Activated CD8-positive, alpha-beta memory T cell treated with anti-CD3 and anti-CD28 coated beads for 1 hour (primary cell): ENCODE measurements at places on chromosomes 1 and 21.

GRCh38 chr1:17075470-17076255 is 21.8 kb upstream of the SDHB start:
- no peak for DNase-seq

DNA sequence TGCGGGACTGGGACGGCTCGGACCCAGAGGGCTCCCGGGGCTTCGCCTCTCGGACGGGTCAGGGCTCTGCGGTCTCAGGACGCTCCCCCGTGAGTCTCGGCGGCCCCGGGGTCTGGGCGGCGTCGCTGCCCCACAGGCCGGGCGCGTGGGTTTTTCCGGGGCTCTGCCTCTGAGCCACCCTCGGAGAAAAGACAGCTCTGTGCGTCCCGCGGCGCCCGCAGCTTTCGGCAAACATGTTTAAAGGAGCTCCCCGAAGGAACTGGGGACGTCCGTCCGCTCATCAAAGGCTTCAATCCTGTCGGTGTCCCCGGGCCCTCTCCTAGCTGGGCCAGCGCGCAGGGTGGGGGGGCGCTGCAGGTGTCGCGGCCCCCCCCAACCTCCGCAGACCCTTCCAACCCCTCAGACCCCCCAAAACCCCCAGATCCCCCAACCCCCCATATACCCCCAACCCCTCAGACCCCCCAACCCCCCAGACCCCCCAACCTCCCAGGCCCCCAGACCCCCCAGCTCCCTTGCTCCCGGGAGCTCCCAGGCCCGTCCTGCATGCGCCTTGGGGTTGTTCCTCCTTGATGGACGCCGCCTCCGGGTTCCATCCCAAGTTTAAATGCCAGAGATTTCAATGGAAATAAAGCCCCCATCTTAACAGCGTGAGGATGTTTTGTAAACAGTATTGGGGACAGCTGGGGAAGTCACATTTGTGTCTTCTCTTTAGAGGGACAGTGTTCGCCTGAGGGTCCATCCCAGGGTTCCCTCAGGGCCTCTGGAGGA is 996 bp upstream of the C1orf159 start:
- DNase-seq: no peak

DNA sequence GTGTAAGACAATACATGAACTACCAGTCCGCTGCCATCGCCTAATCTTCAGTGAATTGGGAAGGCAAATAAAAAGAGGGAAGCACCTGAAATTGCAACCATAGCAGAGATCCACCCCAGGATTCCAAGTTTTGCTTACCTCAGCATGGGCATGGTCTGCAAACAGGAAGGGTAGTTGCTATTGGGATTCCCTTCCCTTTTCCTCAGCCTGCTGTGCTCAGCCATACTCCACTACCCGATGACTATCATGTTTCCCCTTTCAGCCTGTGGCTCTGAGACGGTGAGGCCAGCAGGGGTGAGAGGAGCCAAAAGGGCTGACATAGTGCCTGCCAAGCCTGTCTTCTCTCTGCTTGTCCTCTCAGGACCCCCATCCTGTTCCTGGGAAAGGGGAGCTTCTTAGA is 64.2 kb downstream of the GPR137B start:
- no peak for DNase-seq

DNA sequence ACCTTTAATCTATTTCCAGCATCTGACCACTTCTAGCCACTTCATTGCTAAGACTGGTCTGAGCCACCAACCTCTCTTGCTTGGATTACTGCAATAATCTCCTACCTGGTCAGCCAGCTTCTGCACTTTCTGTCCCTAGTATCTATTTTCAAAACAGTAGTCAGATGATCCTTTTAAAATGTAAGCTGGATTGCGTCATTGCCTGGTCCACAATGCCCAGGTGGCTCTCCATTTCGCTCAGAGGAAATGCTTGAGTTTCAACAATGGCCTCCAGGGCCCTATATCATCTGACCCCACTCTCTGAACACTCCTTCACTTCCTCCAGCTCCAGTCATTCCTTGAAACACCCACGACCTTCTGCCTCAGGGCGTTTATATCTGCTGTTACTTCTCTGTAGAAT is 2.3 kb downstream of the FYB2 start:
- no peak for DNase-seq

GRCh38 chr1:216914974-216915373 is 191.7 kb upstream of the ESRRG start:
- no peak for DNase-seq

- no peak for DNase-seq
Observed at GRCh38 chr1:47181095-47181954, 8.5 kb downstream of the PDZK1IP1 start.

DNA sequence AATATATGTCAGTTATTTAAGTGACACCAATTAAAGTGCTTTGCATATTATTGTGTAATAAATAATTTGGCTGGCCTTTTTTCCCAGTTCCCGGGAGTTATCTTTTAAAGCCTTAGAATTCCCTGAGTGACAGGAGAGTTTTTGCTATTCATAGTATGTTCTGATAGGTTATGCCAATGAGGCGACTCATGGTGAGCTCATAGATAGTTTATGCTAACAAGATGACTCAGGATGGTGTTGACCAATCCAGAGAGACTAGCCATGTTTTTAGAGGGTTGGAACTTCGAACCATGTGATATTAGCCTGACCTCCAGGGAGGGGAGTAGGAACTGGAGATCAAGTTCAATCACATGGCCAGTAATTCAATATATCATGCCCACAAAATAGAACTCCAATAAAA is 310.8 kb downstream of the USP25 start:
- no peak for DNase-seq

DNA sequence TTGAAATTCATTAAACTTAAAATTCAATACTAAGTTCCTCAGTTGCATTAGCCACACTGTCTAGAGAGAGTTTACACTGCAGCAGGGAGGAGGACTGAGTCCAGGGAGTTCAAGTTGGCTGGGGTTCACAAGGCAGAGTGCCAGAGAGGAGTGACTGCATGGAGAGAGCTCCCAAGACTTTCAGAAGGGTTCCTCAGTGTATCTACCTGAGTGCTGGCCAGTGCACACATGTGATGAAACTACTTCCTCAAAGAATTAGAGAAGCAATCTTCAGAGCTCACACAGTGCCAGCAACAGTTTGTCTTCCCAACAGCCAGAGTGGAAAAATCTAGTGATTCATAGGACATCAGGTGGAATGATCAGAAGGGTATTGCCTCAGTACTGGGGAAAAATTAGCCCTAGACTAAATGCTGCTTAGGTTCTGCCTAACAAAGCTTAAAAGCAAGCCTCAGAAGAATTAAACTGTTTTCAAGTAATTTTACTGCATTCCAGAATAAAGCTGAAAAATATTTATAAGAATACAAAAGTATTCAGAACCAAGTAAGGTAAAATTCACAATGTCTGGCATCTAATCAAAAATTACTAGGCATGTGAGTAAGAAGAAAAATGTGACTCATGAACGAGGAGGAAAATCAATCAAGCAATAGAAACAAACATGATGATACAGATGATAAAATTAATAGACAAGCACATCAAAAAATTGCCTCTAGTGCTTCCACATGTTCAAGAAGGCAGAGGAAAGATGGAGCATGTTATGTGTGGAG is 10.4 kb upstream of the WNT3A start:
- DNase-seq: no peak

- no peak for DNase-seq
Observed at GRCh38 chr1:28031173-28031572, 57.2 kb downstream of the EYA3 start.

GRCh38 chr1:170789063-170789462 is 125.1 kb downstream of the PRRX1 start:
- DNase-seq: no peak

GRCh38 chr1:180644526-180645192 is 12.8 kb downstream of the XPR1 start:
- DNase-seq: no peak

DNA sequence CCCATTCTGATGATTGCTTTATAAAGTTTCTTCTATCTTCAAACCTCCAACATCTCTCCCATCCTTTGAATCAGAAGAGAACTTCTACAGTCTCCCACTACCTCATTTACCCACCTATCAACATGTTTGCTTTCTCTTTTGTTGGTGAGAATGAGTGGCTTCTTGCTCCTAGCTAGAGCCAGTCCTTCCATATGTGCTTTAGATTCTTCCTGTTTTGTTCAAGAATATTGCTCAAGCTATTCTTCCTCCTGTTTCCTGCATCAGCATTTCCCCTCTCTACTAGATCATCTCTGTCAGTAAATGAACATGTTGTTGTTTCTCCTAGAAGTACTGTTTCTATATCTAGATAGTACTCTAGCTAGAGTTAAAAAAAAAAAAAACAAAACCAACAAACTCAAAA is 6.3 kb downstream of the ATF6 start:
- DNase-seq: no peak

DNA sequence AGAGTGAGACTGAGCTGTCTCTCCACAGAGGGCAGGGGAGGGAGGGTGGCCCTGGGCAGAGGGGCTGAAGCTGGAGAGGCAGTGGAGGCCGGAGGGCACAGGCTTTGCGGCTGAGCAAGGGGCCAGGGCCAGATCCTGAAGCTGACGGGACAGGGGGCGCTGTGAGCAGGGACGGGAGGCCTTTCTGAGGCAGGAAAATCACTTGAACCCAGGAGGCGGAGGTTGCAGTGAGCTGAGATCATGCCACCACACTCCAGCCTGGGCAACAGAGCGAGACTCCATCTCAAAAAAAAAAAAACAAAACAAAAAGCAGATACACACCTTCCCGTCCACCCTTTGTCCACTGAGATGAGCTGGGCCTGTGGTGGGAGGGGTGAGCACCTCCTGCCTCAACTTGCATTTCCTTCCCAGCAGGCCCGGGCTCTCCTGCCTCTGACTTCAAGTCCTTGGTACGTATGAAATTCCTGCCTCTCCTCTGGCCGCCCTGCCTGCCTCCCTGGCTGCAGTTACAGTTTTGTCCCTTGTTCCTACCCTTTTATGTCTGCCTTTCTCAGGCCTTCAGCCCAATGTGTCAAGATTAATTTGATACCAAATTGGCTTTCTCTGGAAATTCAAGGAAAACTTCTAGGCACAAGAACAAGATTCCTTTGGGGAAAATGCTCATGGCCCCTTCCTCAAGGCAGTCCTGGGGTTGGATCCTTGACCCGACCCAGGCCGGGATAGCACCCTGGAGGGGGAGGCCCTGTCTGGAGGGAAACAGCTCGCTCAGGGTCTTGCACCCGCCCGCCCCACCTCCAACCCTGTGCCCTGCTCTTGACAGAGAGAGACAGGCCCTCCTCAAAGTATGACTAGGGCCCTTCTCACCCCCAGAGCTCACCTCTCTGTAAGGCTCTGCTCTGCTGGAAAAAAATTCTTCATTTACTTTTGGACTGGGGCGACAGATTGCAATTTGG is 11.2 kb upstream of the ADAMTSL4 start:
- DNase-seq: no peak

GRCh38 chr1:75841421-75841820 is 44.7 kb downstream of the MSH4 start:
- no peak for DNase-seq

- no peak for DNase-seq
Observed at GRCh38 chr1:197918807-197919345, 1.7 kb downstream of the LHX9 start.

DNA sequence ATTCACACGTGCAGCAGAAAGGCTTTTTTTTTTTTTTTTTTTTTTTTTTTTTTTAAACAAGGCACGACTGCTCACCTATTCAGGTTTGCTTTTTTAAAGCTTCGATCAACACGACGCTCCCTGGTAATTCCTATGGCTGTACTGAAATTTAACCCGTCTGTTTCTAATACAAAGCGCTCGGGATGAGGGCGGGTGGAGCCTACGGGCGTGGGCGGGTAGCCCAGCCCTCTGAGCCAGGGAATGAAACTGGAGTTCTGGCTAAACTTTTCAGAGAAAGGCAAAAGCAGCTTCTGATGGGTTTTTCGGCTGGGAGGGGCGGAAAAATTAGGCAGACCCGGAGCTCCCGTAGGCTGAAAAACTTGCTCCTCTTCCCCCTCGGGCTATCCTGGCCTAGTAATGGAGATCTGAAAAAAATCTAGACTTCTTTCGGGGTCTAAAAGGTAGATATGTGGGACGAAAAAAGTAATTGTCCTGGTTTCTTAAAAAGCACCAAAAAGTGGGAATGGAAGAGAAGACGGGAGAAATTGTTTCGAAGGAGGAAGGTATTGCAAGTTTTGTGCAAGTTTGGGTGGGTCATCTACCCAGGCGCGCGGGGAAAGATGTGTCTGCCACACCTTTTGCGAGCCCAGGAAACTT is 7.4 kb downstream of the NR5A2 start:
- no peak for DNase-seq

- no peak for DNase-seq
Observed at GRCh38 chr21:36560933-36561575, 81.1 kb upstream of the CLDN14 start.

DNA sequence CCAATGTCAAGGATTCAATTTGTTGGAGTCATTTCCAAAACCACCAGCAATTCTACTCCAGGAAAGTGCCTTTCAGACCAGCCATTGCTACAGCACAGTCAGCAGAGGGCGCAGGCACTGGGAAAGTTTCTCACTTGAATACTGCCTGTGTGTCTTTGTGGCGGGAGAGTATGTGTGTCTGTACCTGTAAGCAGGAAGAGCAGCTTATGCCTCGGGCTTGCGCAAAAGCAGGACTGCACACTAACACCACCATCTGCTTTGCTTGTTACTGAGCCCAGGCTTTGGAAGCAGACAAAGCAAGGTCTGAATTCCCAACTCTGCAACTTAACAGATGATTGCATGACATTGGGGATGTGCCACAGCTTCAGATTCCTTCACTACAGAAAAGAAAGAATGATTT is 7.0 kb upstream of the CTSE start:
- peak; percentile 12 for DNase-seq

GRCh38 chr1:160079448-160079847 is 1.9 kb upstream of the KCNJ9 start:
- DNase-seq: no peak

DNA sequence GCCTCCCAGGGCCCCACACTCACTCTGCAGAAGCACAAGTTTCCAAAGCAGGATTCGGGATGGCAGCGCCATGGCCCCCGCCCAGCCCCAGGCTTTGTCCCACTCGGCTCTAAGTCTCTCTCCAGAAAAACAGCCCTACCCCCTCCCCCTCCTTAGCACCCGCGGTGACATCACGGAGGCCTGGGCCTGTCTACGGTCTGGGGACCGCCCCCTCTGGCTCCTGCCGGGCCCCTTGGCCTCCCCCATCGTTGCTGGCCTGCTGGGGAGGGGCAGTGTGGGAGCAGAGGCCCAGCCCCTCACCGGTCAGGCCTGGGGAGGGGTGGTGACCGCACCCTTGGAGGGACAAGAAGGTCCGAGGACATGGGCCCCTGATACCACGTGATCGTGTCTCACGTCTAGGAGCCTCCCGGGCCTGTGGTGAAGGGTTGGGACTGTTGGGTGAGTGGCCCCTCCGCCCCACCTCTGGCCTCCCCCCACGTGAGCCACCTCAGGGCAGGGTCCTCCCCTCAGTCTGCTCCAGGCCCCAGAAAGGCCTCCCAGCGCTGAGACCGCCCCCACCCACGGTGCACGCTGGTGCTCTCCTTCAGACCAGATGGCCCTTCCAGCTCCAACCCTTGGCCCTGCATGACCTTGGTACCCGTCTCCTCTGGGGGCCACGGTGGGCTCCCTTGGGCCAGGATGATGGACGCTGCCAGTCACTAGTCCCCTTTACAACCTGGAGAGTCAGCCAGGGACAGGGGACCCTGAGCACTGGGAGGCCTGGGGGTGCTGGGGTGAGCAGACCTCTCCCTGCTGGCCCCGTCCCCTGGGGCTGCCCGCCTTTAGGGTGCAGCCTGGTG is at the start of gene MXRA8:
Gene MXRA8, minus strand, starts transcription at position 123 of the 839 bp plus-strand sequence. Its CDS starts 51 bp downstream, at position 72.
- DNase-seq: no peak

GRCh38 chr1:112044745-112045144 is 55.3 kb upstream of the KCND3 start:
- no peak for DNase-seq

GRCh38 chr1:43834280-43835081 is 99.1 kb upstream of the ARTN start:
- DNase-seq: no peak

- no peak for DNase-seq
Observed at GRCh38 chr1:234413990-234414389, 40.7 kb downstream of the COA6 start.
